Stimulated activated memory B cell treated with anti-CD40 and anti-IgM and Interleukin-4, amounts not matched to agents 10 μg/mL and 1 μg/mL and 100 μg/mL, for 72 hours (primary cell): ENCODE measurements at places on chromosomes 4 and X.

DNA sequence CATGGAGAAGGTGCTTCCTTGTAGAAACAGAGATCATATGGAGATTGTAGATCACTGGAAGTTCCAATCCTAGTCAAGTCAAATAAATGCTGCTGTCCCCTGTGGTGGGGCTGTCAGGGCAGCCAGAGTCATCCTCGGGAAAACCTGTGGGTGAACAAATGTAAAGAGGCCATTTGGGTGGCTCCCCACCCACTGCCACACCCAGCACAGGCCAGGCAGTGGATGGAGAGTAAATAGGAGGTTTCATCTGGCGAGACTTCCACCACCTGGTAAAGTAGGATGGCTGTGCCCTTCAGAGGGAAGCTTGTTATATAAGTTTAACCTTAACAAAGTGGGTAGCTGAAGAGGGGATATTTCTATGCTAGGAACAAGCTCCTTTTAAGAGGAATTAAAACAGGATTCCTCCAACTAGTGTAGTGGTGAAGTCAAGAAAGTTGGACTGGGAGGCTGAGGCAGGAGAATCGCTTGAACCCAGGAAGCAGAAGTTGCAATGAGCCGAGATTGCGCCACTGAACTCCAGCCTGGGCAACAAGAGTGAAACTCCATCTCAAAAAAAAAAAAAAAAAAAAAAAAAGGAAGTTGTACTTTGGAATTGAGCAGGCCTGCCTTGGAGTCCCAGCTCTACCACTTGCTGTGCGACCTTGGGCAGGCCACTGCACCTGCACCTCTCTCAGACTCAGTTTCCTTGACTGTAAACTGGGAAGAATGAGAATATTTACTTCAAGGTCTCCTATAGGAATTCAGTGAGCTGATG lies 273.7 kb downstream of the PTTG2 start:
- no peak for ATAC-seq

DNA sequence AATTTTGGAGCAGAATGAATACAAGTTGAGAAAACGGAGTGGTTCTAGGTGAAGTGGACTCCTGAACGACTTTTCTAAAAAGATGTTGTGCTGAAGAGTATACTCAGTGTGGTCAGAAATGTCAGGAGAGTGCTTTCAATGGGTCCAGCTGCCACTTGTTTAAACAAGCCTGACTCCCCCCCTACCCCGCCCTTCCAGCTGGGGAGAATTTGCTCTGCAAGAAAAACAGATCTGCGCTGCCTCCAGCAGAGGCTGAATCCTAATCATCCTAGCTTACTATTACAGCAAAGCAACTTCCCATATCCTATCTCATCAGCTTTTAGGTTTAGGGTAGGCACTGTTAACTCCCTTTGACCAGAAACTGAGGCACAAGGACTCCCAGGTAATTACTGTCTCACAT lies 1.9 kb downstream of the MAP3K15 start:
- no peak for ATAC-seq

DNA sequence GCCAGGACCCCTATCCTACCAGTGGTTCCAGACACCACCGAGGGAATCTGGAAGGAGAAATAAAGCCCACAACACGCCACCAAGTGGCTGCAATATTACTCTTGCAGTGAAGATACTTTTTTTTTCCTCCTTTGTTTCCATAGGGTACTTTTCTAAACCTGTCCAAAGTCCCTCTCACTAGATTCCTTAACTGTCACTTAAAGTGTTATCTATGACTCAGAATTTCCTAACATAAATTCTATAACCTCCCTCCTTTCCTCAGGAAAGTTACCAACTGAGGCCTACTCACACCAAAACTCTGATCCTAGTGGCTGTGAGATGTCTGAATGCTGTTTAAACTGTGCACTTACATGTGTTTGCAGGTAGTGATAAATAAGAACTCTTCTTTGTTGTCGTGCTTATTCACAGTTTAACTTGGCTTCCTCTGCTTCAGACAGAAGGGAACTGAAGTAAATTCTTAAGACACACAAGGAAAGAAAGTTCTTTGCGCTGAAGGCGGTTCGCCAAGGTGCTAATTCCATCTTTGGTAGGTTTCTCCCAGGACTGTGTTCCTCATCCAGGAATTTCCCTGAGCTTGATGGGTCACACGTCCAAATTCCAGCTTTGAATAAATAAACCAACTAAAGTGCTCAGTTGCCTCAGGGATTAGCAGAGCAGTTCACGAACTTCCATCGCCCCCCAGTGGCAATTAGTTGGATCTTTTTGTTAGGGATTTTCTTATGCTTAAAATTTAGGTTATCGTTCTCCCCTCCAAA lies 10.7 kb upstream of the HCCS start:
- no peak for ATAC-seq

DNA sequence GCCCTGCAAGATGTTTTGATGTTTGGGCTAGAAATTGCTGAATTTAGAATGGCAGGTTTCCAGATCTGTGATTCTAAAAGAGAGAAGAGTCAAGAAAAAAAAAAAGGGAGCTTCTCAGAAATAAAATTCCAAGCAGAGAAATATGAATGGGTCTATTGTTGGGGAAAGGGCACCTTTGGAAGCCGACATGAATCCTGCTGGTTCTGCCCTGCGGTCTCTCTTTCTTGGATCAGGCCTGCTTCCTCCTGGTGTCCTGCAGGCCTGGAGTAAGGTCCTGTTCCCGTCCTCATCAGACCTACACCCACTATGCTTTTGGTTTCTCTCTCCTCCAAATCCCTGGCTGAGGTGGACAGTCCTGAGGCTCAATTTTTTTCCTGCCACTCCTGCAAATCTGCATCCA lies 109.8 kb upstream of the TRIM2 start:
- no peak for ATAC-seq

DNA sequence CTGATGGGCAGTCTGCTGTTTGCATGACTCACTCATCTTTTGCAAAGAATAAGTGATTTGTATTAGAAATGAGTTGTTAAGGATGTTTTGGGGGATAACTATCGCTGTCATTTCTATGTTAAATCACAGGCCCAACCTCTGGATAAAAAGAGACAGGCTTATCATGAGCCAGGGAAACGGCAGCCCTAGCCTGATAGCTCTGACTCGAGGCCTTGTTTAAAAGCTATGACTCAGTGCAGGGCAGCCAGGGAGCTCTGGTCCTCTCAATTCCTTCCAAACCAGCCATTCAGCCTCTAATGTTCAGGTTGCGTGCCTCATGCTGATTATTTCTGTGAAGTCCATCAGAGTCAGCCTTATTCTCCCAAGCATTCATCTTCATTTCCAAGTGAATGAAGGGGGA lies 305.9 kb upstream of the HAND2 start:
- no peak for ATAC-seq

- ATAC-seq, result no peak
These were observed 47.8 kb downstream of the ACOX3 start for GRCh38 chr4:8392591-8393190.

DNA sequence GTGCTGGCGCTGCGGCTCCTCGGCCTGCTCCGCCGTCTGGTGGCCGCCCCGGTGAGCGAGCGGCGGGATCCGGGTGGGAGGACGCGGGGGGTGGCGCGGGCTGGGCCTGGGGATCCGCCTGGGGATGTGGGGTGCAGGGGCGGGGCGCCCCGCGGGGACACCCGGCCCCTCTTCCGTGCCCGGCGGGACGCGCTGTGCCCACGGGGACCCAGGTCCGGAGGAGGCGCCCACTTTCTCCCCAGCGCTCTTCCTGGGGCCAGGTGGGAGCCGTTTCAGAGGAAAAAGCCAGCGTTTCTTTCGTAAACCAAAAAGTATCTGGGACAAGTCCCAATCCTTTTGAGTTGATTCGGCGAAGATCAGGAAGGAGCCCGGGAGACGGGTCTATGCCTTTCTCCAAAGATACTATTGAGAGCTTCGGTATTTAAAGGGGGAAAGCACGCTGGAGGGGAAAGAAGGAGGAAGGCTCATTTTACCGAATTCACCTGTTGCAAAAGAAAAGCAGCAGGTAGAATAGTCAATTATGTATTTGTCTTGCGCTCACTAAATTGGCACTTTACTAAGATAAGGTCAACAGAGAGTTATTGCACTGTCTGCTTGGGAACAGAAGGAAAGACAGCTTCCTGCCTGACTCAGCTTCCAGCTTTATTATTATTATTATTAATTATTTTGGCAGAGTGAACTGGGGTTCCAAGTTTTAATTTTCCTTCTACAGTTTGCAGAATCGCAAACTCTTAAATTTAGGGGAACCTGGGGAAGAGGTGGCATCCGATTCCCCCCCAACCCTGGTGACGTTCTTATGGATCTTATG lies 81.5 kb upstream of the CD99 start:
- no peak for ATAC-seq

DNA sequence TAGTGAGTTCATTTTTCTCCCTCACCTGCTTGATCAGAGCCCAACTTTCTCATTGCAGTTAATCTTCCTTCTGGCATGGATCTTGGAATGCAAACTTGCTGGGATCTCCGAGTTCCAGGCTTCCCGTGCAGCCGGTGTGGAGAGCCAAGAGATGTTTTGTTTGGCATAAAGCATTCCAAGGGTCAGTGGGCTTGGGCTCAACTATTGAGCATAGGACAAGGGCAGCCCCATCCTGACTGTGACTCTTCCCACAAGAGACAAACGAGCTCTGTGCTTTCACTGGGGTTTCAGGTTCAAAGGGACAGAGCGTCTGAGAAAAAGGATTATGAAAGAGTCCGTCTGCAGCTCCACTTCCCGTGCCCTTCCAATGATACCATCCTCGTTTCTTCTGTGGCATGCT lies 10.5 kb downstream of the TLR7 start:
- ATAC-seq, result no peak

- ATAC-seq, result no peak
These were observed 14.4 kb downstream of the MECP2 start for GRCh38 chrX:154083126-154083517.

DNA sequence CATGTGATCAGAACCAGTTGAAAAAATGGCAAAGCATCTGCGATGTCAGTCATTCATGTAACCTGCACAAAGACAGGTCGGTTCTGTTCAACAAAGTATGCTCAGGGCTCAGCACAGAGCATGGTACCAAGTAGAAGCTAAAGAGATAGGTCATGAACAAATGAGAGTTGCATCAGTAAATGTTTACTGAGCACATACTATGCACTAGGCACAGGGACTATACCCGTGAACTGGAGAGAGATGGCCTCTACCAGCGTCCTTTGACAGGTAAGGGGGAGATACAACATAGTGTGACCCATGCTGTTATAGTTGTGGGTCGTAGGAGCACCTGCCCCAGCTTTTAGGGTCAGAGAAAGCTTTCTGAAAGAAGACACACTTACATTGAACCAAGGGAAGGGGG lies 46.7 kb downstream of the PHKA2 start:
- no peak for ATAC-seq

GRCh38 chrX:133660281-133660680 lies 245.0 kb upstream of the GPC4 start:
- ATAC-seq, result no peak

DNA sequence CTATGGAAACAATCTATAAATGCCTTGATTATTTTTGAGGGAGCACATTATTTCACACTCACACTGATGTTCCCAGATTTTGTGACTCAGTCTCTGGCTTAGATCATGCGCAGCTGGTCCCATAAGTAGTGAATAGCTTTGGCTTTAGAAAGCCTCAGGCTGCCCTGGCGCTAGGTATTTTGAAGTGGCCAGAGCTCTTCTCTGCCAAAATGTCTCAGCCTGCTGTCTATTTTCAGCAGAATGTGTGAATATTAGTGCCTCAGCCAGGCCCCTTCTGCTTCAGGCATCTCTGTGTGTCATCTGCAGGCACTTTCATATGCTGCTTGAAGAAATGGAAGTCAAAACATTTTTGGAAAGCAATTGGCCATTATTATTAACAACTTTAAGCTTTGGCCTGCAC lies 931.0 kb upstream of the INTU start:
- no peak for ATAC-seq

DNA sequence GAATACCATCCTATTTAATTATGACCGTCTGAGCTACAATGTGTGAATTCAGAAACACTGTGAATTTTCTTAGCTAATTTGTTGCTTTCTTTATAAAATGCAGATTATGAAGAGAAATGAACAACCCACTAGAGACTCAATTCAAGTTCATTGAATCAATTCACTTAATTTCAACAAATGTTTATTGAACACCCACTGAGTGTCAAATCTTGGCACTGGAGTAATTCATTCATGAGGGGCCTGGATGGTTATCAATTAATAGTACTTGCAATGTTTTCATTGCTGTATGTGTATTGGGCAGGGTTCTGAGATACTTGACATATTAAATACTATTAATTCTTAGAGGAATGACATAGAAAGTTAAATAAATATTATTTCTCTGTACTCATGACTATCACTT lies 789.4 kb downstream of the STPG2 start:
- no peak for ATAC-seq

DNA sequence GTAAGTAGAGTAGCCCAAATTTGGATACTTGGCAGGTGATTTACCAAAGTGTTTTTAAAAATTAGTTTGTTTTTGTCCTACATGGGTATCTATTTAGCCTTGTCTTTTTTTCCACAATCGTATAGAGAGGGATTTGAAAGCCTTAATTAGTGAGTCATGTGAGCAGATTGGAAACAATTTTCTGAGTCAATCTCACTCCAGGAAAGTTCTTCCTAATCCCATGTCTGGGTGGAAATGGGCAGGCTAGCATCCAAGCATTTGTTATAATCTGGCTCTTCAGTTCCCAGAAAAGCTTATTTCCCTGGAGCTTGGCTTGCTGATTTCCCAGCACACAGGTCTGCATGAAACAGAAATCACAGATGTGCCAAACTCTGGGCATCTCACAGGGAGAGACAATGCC lies 426.9 kb upstream of the BOD1L1 start:
- ATAC-seq, result no peak

GRCh38 chr4:116603096-116603495 lies 482.3 kb downstream of the TRAM1L1 start:
- ATAC-seq, result no peak

DNA sequence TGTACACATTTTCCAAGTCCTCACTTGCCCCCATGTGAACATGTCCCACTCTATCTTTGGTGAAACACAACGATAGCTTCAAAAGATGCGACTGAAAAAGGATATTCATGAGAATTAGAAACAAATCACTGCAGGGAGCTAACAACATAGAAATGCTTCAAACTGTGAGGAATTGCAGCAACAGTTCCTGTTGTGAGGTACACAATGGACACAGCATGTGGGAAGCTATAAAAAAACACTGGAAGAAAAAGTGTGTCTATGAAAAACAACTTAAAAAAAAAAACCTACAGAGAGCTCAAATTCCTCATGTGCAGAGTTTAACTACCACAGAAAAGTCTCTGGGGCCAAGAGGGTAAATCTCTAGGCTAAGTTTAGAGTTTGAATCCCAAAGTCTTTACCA lies 51.6 kb upstream of the BLTP1 start:
- ATAC-seq, result no peak

DNA sequence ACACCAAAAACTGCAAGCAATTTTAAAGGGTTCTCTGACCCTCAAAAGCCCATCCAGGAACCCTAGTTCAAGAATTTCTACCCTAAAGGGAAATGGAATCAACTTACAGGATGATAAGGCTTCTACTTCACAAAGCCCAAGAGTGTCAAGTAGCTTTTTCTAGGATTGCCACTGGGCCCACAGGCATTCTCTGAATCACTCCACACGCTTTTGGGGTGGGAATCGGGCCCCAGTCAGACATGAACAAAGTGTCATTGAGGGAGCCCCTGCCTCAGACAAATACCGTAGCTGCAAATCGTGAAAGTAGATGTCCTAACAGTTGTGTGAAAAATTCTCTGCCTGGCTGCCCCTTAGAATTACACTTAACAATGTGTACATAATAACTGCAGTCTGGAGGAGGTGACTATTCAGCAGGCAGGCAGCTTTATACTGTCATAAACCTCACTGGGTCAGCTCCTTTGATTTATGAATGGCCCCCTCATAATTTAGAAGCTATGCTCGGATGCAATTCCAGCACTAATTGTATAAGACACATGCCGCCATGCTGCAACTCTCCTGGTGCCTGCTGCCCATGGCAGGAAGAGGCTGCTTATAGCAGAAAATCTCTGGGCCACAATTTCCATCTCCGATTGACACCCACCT lies 36.7 kb downstream of the CHRDL1 start:
- no peak for ATAC-seq
